C1 segment of cervical spinal cord (tissue), 14 donors: ENCODE measurements at places on chromosomes 7 and 10.

DNA sequence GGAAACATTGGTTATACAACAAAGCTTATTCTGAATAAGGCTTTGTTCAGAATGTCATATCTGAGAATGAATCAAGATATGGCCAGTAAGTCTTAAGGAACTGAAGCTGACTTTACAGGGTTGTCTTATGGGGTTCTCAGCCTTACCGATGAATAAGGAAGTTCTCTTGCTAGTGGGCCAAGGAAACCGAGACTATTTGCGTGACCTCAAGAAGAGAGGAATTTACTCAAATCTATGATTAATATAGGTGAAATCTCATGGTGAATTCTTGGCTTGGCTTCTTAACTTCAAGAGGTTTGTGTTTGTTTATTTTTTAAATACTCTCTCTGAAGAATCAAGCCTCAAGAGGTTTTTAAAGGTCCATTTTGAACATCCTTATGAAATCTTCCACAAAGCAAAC, 4.7 kb upstream of the MRLN start:
- no peak for DNase-seq

GRCh38 chr7:47803846-47804245, 144.4 kb downstream of the PKD1L1 start:
- no peak for DNase-seq

- no peak for DNase-seq
Observed at GRCh38 chr10:10758306-10758705, 259.4 kb upstream of the CELF2 start.

DNA sequence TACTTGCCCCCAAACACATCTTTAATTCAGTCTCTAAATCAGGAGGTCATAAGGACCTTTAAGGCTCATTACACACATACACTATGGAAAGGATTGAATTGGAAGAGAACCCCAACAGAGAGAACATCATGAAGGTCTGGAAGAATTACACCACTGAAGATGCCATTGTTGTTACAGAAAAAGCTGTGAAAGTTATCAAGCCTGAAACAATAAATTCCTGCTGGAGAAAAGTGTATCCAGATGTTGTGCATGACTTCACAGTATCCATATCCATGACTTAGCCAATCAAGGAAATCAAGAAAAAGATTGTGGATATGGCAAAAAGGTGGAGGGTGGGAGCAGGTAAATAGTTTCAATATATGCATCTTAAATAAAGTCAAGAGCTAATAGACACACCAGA, 13.7 kb downstream of the LIPA start:
- DNase-seq: no peak

- no peak for DNase-seq
Observed at GRCh38 chr10:45410807-45411606, 37.0 kb downstream of the ALOX5 start.

GRCh38 chr7:140160308-140160707, 16.5 kb downstream of the KDM7A start:
- no peak for DNase-seq

- DNase-seq: no peak
Observed at GRCh38 chr10:132417957-132418441, 21.0 kb downstream of the PWWP2B start.

GRCh38 chr7:37284805-37285231, 163.8 kb downstream of the ELMO1 start:
- peak; percentile 74 for DNase-seq

DNA sequence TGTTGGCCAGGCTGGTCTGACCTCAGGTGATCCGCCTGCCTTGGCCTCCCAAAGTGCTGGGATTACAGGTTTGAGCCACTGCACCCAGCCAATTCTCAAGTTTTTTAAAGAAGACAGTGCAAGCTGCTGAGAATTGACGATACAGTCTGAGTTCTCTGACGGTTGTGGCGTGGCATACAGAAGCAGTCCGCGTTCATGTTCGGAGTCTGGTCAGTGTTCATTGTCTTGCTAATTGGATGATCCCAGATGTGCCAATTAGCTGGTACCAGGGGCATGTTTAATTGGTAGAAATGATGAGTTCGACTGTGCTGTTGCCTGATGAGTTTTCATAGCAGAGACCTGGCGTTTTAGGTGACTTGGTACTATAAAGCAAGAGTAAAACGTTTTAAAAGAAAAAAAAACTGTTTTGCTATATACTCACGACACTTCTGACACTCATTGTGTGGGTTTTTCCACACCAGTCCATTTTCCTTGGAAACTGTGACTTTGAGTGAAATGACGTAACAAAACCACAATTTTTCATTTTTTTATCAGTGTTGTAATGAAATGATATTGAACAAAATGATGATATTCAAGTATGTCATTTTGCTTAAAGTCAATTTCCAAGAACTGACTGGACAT, 32.3 kb downstream of the CAMK1D start:
- no peak for DNase-seq

- no peak for DNase-seq
Observed at GRCh38 chr7:28381466-28381865, 30.9 kb upstream of the CREB5 start.

GRCh38 chr7:65509368-65510186, 135.9 kb downstream of the ZNF92 start:
- no peak for DNase-seq

- no peak for DNase-seq
Observed at GRCh38 chr10:12201543-12201942, 5.6 kb downstream of the CDC123 start.

DNA sequence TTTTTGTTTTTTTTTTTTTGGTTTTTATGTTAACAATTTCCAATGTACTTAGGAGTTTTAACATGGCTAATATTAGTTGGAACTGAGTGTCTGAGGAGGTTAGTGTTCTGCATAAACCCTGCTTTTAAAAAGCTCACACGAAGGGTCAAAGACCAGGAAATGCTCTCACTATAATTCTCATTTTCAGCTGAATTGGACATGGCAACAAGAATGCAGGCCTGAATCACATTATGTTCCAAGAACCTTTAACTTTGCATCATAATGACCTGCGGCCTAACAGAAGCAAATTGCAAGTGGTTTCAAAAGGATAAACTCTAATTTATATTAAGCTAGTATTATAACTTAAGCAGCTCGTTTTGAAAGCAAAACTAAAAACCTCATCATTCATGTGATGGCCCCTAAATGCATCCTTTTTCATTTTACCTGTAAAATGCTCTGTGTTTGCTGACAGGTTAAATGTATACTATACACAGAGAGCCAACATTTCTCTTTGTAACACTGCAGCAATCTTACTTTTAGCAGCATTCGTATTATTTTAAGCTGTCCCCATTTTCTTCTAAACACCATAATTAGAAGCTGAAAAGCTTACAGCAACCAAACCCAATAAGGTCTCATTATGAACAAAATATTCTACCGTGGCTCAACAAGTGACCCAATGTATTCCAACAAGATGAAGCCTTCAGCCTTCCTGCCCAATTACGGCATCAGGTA, 242.8 kb upstream of the SP4 start:
- no peak for DNase-seq
